HFFc6 (cell line): ENCODE measurements at places on chromosomes 13 and 19.

DNA sequence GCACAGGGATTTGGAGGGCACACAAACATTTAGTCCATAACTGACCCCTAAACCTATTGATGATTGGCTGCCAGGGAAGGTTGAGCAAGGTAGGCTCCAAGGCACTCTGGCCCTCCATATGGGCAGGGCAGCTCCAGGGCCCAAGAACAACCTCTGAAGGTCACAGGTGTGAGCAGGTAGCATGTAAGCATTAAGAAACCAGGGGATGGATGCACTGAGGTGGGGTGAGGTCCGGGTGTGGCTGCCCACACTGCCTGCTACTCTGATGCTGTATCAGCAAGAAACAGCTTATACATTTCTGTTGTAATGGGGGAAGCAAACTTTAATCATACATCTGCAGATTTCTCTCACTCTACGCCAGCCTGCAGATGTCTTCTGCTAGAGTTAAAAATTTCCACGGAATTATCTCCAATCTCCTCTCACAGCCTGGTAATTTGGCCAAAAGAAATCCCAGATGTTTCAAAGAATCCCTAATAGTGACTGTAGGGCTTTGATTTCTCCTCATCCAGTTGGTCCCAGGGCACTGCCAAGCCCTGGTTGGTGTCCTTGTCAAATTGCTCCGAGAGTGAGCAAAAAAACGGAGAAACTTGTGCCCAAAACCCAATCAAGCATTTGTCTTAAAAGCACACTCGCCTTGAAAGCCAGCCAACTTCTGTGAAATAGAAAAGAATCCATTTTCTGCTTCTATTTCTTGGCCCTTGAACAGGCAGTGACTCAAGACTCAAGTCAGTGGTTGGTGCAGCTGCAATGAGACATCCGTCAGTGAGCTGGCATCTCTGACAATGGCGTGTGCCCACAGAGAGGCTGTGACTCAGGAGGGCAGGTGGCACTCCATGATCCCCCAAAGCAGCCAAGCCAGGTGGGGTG lies 72.5 kb upstream of the MRI1 start:
- peak; percentile 64 for DNase-seq

DNA sequence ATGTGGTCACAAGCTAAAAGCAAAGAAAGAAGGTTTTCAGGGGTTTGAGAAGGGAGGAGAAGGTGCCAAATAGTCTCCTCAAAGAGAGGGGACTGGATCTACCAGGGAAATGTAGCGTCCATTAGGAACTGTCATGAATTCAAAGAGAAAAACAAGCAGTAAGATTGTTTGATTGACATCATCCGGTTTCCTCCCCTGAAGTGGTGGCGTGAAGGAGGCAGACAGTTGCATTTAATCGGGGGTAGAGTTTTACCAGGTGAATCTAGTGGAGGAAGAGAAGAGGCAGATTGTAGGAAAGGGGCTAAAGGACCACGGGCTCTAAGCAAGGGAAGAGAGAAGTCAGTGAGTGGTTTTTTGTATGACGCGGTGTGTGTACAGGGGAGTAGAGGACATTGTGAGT lies 13.0 kb upstream of the CYSLTR2 start:
- no peak for DNase-seq

DNA sequence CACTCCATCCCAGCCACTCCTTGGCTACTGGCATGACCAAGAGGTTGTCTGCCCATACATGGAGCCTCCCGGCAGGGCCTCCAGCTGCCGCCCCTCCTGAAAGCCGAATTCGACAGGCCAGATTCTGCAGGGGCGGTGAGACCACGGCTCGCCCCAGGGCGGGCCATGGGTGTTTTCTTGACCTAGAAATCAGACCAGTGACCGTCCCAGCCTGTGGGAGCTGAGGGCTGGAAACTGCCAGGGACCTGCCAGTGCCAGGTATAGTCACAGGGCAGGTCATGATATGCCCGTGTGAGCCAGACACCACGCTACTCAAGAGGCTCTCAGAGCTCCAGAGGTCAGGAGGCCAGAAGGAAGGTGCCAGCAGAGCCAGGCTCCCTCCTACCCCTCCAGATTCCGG lies 16.8 kb downstream of the DAPK3 start:
- DNase-seq = no peak

- no peak for DNase-seq
These were observed 2.4 kb downstream of the CCDC194 start for GRCh38 chr19:17391371-17392151.

GRCh38 chr19:38352611-38353010 lies 17.0 kb downstream of the CATSPERG start:
- DNase-seq = no peak

- DNase-seq = no peak
These were observed 10.7 kb downstream of the ZNF460 start for GRCh38 chr19:57290970-57291369.

DNA sequence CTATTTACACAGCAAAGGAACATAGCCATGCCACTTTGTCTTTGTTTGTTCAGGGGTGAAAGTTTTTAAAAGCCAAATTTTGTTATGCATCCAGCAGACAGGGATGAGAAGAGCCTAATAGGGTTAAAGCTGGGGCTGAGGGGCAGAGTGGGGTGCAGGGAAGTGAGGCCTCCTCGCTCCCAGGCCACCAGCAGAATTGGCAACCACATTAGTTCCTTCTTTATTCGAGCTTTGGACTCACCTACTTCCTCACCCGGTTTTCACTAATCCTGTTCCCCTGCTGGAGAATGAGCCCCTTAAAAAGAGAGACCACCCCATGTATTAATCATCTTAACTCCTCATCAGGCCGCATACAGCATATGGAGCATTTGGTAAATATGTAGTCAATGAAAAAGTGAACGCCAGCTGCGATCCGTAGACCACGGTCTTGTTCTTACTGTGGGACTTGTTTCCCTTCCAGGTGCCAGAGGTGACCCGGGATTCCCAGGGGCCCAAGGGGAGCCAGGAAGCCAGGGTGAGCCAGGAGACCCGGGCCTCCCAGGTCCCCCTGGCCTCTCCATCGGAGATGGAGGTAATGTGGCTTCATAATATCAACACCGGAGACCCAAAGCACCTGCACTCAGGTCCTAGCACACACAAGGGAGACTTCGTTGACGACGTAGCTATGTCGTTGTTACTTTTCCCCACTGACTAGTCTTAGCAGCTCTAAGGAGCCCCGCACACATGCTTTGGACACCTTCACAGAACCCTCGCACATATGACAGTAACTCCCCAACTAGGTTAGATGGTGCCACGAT lies 112.1 kb downstream of the RAB20 start:
- DNase-seq = no peak

DNA sequence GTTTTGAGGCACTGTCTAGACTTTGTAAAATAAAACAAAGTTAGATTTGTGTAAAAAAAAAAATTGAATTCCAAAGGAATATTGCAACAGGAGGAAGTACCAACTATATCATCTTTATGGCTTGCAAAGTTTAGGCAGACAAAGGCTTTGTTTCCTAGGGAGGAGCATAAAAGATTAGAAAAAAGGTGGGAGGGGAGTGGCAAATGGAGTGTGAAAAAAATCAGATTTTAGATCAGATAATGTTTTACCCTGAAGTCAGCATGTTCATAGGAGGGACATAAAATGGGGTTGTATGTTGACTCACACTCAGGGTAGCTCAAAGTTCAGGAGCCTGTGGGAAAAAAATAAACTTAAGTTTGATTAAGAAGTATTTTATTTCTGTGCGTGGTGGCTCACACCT lies 3.7 kb downstream of the ZNF85 start:
- DNase-seq = no peak

GRCh38 chr13:42048342-42048683 lies at the start of gene DGKH:
Gene DGKH (plus strand): TSS chr13:42048648. CDS start chr13:42048774, 126 bp downstream.
- no peak for DNase-seq

DNA sequence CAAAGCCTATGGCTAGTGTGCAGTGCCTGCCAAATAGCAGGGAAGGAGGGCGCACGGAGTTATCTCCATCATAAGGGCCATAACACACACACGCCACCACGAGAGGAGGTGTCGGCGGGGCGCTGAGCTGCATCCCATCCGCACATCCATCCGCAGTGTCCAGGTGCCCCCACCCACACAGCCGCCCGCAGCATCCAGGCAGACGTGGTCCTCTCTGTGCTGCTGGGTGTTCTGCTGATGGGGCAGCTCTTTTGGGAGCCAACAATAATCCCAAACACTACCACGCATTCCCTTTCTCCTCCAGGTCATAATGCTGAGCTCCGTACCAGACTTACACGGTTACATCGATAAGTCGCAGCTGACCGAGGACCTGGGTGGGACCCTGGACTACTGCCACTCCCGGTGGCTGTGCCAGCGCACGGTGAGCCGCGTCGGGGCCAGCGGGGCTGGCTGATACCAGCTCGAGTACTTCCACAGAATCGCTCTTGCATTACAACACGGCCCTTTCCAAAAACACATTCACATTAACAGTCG lies 41.5 kb upstream of the F7 start:
- DNase-seq = no peak

DNA sequence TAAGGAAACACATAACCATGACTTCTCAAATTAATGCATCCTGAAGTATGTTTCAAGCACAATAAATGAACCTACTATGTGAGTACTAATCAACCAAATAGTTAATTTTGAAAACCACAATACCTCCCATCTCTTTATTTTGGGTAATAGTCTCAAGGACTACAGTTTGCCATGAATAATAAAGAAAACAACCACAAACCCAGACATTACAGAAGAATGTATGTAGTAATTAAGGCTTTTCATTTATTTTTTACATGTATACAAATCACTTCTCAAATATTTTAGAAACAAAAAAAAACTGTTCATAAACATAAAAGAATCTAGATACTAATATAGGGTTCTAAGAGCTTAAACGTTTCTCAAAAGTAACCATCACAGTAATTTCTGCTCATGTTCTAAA lies 6.8 kb downstream of the KATNAL1 start:
- DNase-seq = peak; percentile 19

- no peak for DNase-seq
These were observed 47.6 kb upstream of the MAP3K10 start for GRCh38 chr19:40143612-40144011.

GRCh38 chr13:86080340-86080995 lies 281.2 kb upstream of the SLITRK6 start:
- no peak for DNase-seq

GRCh38 chr13:48680756-48681392 lies 27.1 kb downstream of the CYSLTR2 start:
- DNase-seq = no peak

DNA sequence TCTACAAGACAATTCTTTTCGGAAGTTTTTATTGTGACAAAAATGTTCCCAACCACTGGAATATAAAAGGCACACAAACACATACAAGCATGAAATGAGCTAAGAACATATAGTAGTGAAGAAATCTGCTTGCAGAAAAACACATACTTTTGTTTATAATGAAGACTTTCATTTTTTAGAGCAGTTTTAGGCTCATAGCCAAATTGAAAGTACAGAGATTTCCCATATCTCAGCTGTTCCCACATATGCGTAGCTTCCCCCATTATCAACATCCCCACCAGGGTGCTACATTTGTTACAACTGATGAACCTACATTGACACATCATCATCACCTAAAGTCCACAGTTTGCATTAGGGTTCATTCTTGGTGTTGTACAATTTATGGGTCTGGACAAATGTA lies 249.4 kb downstream of the KCTD12 start:
- DNase-seq = no peak

DNA sequence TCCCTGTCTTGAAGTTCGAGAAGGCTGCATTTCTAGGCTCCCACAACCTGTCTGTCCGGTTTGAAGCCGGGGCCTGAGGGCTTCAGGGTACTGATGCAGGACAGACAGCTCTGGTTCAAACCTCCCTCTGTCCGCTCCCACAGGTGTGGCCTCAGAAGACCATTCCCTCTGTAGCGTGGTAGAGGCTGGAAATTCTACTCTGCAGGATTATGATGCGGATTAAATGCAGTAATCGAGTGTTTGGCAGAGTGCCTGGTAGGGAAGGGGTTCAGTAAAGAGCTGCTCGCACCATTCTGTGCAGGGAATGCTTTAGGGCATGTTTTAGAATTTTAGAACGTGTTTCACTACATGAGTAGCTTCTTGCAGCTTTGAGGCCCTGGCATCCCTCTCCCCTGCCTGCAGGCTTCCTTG lies 30.5 kb downstream of the PPP1R37 start:
- no peak for DNase-seq

DNA sequence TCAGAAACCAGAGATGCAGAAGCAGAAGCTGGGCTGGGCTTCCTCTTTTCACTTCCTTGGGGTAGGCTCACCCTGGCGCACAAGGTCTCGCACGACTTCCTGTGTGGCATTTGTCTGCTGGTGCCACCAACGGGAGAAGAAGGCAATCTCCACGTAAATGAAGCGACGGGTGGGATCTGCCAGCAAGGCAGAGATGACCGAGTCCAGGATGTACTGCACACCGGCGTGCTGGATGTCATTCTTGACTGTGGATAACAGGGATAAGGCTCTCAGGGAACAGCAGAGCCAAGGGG lies 1.3 kb downstream of the MAN2B1 start:
- DNase-seq = no peak

GRCh38 chr13:45989607-45990006 lies 62.9 kb downstream of the ZC3H13 start:
- DNase-seq = peak; percentile 8

DNA sequence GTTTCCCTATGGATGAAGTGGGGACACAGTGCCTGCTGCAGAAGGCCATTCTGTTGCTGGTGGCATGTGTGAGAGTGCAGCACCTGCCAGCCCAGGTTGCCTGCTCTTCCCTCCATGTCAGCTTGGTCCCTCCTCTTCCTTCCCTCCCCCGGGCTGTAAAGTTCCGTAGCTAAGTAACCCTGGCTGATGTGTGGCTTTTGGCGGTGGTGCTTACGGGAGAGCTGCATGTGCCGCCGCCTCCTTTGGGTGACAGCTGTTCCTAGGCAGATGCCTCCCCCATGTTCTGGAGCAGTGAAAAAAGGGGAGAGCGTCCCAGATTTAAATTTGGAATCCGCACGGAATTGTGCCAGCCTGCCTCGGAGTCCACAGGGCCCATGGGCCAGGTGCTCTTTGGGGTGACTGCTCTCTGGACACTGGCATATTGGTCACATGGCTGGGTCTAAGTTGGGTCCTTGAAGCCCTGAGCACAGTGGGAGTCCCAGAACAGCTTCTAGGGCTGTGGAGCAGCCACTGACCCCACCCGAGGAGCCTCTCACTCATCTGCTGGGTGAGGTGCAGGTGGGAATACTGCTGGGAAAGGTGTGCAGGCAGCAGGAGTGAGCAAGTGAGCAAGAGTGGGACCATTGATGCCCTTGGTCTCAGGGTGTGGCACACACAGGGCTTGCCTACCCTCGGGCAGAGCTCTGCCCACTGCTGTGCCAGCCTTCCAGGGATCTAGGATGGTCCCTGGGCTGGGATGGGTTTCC lies 33.1 kb upstream of the ZNF536 start:
- DNase-seq = no peak

- DNase-seq = no peak
These were observed 17.1 kb downstream of the CLN5 start for GRCh38 chr13:77009011-77009410.

GRCh38 chr19:36686365-36687213 lies 823 bp upstream of the ZNF567 start:
- DNase-seq = no peak

- DNase-seq = no peak
These were observed 209.1 kb downstream of the IRS2 start for GRCh38 chr13:109577191-109577700.

DNA sequence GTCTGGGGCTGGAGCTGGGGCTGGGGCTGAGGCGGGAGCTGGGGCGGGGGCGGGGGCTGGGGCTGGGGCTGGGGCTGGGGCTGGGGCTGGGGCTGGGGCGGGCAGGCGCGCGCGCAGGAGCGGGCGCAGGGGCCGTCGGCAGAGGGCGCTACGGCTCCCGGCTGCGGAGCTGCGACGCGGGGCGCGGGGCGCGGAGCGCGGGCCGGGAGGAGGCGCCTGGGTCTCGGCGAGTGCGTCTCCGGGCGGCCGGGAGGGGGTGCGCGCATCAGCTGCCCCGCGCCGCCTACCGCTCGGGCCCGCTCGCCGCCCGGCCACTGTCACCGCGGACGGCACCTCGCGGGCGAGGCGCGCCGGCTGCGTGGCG lies 422 bp upstream of the MTUS2 start:
- DNase-seq = no peak

- no peak for DNase-seq
These were observed 32.0 kb downstream of the ZNRF4 start for GRCh38 chr19:5487222-5487621.
